ENCODE measurements at places on chromosomes 5 and 9.

- no peak for DNase-seq
These were observed 155.4 kb downstream of the AOPEP start for GRCh38 chr9:94881940-94882339.

DNA sequence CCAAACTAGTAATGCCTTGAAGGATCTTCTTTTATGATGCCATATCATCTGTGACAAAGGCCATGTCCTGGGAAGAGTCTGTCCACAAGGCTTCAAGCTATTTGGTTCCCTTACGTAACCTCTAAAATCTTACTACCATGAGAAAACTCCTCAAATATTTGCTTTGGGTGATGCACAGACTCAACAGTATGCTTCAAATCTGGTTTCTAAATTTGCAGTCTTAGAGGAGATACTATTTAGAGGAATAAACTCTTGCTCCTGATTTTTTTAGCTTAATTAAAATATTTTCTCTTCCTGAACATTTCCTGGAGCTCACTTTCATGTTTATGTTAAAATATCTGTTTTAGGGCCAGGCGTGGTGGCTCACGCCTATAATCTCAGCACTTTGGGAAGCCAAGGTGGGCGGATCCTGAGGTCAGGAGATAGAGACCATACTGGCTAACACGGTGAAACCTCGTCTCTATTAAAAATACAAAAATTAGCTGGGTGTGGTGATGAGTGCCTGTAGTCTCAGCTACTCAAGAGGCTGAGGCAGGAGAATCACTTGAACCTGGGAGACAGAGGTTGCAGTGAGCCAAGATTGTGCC lies 28.2 kb downstream of the TRPC7 start:
- no peak for DNase-seq

- DNase-seq = no peak
These were observed 192.4 kb downstream of the HSPA4 start for GRCh38 chr5:133244242-133244641.

DNA sequence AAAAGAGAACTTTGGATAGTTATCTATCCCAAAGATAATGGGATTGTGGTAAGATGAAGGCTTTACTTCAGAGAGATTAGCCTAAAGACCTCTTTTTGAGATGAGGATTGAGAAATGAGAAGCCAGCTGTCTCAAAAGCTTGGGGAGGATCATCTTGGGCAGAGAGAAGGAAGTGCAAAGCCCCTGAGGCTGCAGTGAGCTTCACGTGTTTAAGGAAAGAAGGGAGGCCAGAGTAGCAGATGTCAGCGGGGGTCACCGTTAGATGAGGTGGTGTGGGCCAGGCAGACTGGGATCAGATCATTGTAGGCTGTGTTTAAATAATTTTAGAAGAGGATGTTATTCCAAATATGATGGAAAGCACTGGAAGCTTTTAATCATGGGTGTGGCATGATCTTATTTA lies 270.1 kb downstream of the ARHGEF28 start:
- no peak for DNase-seq

All from LNCaP clone FGC (cell line).